Stimulated activated CD4-positive, alpha-beta T cell treated with anti-CD3 and anti-CD28 coated beads, Interleukin-1b, Interleukin-23, amount 100 ng/mL, for 1 hour (primary cell): ENCODE measurements at places on chromosomes 6 and 20.

GRCh38 chr6:32214126-32214525 is 9.7 kb downstream of the NOTCH4 start:
- no peak for DNase-seq

DNA sequence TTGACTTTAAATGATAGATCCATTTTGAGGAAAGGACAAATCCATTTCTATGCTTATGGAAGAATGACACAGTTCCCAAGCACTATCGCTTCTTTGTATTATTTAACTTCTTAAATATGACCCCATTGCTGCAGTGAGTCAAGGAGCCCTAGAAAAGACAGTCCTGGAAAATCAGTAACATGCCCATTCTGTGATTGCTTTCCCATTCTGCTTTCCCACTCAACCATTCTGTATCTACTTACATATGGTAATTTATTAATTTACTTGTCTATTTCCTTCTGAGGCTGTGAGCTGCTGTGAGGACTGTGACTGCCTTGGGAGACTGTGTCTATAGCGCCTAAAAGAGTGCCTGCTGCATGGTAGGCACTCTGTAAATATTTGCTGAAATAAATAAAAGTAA is 85.4 kb upstream of the TMEM30A start:
- DNase-seq = no peak

- no peak for DNase-seq
Observed at GRCh38 chr6:121616406-121616805, 181.0 kb downstream of the GJA1 start.

GRCh38 chr20:32610472-32611218 is 25.5 kb upstream of the NOL4L start:
- no peak for DNase-seq

- no peak for DNase-seq
Observed at GRCh38 chr6:136527831-136528230, 22.4 kb downstream of the MAP7 start.

DNA sequence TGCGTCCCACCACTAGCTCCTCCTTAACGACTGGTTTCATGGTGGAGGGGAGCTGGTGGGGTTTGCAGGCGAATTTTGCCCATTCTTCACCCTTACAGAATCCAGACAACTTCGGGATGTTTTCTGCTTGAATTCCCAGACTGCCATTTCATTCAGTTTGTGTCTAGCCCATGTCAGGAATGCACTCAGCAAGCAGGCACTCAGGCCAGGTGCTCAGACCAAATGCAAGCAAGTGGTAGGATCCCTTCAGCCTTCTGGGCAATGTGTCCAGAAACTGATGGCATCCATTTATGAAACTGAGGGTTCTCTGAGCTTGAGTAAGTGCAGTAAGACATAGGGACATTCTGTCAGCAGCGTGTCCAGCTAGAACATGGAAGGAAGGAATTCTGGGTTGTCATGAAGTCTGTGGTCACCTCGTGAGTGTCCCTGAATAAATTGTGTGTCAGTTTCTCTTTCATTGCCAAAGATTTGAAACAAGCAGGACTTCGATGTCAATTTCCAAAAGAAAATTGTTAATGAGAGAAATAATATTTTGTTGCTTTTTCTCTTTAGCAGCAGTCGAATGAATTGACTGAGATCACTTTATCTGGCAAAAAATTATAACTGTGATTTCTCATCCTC is 21.8 kb upstream of the DACT2 start:
- no peak for DNase-seq

DNA sequence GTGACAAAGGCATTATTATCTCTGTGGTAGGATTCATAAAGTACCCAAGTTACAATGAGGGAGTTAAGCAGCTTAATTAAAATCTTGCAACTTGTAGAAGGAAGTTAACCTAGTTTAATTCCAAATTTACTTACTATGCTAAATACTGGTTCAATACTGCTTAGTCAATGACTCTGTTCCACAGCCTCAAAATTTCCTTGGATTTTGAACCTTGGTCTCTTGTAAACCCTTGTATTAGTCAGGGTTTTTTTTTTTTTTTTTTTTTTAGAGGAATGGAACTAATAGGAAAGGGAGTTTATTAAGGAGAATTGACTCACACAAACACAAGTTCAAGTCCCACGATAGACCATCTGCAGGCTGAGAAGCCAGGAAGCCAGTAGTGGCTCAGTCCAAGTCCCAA is 163.4 kb downstream of the HS3ST5 start:
- DNase-seq = no peak

DNA sequence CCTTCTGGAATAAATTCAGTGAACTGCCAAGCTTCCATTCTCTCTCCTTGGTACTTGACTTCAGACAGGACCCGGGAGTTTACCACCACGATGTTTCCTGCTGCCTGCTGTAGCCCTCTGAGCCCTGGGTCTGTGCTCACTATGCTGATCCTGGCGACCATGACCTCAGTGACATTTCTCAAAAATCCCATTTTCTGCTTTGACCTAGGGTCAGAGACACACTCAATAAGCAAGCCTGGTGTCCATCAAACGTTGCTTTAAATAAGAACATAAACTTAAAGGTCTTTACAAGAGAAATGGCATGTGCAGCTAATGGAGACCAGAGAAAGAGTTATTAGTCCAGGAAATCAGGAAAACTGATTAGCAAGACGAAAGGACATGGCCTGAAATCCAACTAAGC is 509.7 kb upstream of the SULF2 start:
- DNase-seq = no peak

GRCh38 chr20:23087587-23088251 is 1.6 kb upstream of the CD93 start:
- DNase-seq = no peak

DNA sequence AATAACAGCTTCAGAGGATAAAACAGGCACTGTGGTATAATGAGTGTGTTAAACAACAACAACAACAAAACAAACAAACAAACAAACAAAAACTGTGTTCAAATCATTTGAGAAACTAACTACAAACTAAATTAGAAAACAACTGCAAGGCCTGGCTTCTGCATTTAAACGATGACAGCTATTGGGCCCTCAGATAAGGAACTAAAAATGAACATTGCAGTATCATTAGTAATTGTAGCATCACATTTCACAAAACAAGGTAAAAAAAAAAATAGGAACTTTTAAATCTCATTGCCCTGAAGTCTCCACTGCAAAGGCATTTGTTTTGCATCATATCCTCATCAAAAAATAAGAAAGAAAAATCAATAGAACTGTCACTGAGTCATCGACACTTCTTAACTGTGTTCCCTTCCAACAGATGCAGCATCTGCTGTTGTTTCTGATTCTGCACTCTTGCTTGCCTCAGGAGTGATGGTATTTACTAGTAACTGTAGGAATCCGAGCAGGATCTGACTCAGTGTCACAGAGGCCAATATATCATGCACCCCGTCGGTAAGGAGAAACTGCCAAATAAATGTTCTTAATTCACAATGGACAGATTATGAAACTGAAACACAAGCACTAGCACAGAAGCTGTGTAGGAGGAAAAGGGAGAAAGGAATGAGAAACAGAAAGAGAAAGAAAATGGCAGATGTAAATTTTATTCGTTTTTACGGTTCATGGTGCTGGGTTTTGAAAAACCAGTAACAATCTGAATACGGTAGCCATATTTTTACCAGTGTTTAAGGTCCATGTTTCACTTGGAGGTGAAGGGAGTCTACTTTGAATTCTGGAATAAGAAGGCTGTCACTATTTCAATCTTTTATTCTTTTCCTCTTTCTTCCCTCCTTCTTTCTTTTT is 365.7 kb upstream of the EPHA7 start:
- no peak for DNase-seq

- DNase-seq = no peak
Observed at GRCh38 chr20:14829906-14830305, 492.5 kb upstream of the FLRT3 start.

DNA sequence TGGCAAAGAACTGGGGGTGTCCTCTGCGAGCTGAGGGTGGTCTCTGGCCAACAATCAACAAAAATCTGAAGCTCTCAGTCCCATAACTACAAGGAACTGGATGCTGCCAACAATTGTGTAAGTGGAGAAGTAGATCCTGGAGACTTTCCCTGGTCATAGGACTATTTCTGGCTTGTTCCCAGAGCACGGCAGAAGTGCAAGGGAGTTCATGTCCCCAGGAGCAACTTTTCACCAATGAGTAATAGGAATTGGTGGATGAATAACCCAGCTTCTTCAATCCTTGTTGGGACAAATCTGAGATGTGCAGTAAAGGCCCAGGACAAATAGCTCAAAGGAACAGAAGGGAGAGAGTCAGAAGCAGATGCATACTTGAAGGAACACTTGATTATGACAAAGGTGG is 95.5 kb downstream of the QRSL1 start:
- DNase-seq = no peak

DNA sequence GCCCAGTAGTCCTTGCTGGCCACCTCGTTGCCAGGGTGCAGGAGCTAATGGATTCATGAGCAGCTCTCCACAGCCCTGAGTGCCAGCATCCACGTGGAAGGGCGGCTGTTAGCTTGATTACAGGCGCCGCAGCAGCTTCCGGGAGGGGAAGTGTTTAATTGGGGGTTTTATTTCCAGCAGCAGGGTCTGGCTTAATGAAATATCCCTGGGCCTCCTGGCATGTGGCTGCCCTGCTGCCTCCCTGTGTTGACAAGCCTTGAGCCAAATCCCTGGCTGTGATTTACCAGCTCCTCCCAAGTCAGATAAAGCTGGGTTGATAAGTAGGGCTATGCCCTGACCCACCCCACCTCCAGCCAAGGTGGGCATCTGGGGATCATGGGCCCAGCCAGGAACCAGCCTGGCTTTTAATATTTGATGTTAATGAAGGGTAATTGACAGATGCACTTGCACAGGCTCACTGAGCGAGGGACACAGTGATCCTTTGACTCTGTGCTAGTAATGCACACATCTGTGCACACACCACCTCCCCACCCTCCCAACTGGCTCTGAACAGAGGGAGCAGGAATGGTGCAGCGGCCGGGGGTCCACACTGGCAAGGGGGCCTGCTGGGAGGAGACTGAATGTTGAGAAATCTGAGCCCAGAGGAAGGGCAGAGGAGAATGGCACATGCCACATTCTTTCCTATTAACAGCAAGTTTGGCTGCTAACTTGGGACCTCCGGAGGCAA is 13.6 kb downstream of the GLP1R start:
- DNase-seq = no peak

GRCh38 chr20:17227219-17227575 is 357 bp downstream of the PCSK2 start:
- no peak for DNase-seq

GRCh38 chr6:3291987-3292386 is 33.2 kb downstream of the PSMG4 start:
- DNase-seq = no peak
